ENCODE measurements at places on chromosomes 11 and 22.
A peak's percentile ranks its signal among the peaks of the same experiment; 100 is the strongest.

- peak; percentile 76 for DNase-seq
These were observed 1.1 kb downstream of the DHCR7 start for GRCh38 chr11:71446942-71447688.

DNA sequence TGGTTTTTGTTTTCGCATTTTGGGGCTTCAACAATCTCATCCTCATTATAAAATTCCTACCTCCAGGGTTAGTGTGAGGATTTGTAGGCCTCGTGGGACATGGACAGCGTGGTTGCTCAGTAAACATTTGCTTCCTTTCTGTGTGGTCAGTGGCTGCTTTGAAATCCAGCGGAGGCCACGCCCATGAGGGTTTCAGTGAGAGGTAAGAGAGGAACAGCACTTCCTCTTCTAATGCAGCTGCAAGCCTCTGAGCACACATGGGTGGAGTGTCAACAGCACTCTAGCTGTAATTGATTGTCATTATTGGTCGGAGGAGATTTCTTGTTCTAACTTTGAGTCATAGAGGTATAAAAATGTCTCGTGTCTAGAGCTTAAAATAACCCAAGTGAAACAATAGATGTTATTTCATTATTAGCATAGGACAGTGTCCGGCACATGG lies 6.0 kb upstream of the ARHGAP42 start:
- peak; percentile 88 for DNase-seq

DNA sequence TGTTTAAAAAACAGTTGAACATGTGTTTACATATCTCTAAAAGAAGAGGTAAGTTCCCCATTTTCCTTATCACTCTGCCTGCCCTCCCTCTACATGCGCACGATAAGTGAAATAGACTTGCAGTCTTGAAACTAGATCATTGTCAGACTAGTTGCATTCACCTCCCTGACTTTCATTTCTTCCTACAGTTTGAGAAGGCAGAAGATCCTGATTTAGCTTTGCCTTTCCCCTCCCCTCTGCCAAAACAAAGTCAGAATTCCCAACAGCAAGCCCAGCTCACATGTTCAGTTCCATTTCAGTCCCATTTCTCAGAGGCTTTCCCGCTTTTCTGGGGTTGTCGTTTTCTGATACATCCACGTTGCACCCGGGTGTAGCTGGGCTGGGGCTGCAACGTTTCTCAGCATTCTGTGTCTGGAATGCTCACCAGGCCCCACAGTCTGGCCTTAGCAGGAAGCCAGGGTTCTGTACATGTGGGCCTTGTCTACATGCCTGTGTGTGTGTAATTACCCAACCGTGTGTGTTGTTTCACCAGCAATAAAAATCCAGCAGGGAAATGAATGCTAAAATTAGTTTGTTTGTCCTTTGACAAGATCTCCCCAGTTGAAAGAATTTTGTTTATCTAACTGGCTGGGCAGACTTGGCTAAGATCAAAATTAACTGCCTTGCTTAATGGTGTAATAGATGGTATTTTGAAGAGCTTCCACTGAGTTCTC lies 179.2 kb downstream of the DBX1 start:
- peak; percentile 93 for DNase-seq

- no peak for DNase-seq
These were observed 167.8 kb downstream of the BRD1 start for GRCh38 chr22:49659924-49660315.

- no peak for DNase-seq
These were observed 491.1 kb downstream of the OPCML start for GRCh38 chr11:133041181-133041580.

DNA sequence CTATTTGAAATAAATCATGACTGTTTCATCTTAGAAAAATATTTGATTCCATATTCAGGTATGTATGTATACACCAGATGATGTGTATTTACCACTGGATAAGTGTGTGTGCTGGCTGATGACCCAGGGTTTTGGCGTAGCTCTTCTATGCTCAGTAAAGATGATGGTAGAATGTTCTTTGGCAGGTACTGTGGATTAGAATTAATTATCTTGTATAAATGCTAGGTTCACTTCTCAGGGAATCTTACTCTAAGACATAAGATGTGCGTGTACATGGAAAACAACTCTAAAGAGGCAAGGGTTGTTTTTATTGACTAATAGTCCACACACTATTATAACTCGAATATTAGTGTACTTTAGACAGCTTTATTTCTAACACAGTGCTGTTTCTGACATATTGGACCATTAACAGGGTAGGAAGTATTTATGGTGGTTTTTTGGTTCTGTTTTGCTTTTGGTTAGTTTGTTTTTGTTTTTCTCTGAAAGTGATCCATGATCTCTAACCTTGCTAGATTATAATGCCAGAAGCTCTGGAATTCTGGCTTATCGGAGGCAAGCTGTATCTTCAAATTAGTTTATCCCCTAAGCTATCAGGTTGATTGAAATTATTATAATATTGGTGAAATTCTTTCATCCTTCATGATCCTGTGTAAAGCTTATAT lies 1.0 kb upstream of the HBG1 start:
- peak; percentile 52 for DNase-seq

GRCh38 chr11:6410695-6411430 lies 8.0 kb downstream of the APBB1 start:
- DNase-seq = no peak

- DNase-seq = peak; percentile 74
These were observed 30.7 kb downstream of the WEE1 start for GRCh38 chr11:9604134-9604533.

DNA sequence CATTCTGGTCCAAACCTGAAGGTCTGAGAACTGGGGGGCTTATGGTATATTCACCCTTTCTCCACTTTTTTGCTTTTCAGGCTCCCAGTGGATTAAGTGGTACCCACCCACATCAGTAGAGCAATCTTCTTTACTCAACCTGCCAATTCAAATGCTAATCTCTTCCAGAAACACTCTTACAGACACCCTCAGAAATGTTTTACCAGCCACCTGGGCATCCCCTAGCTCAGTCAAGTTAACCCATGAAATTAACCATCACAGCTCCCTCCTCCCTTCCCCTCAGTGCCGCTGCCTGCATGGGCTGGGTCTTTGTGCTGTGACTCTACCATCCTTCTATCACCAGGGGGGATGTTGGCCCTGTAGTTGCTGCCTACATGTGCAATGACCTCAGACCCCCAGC lies 398.7 kb downstream of the BUD13 start:
- no peak for DNase-seq

DNA sequence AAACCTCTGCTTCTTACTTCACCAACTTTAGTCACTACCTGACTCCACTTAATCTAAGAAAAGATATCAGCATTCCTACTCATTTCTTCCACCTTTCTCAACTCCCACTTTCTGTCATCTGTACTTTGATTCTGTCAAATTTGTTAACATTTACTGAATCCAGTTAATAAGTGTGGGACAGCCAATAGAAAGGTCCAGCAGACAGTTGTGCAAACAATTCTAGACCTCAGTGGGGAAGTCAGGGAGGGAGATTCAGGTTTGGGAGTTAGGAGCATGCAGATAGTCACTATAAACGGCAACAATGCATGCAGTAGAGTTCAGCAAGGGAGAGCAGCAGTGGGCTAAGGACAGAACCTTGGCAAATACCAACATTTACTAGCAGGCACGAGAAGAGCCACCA lies 4.1 kb downstream of the FBXO3 start:
- no peak for DNase-seq

GRCh38 chr11:87187930-87188329 lies 150.2 kb downstream of the TMEM135 start:
- DNase-seq = no peak
